ENCODE measurements at places on chromosomes 2 and 18.

- DNase-seq = no peak
These were observed 95.9 kb downstream of the NEB start for GRCh38 chr2:151638191-151638933.

DNA sequence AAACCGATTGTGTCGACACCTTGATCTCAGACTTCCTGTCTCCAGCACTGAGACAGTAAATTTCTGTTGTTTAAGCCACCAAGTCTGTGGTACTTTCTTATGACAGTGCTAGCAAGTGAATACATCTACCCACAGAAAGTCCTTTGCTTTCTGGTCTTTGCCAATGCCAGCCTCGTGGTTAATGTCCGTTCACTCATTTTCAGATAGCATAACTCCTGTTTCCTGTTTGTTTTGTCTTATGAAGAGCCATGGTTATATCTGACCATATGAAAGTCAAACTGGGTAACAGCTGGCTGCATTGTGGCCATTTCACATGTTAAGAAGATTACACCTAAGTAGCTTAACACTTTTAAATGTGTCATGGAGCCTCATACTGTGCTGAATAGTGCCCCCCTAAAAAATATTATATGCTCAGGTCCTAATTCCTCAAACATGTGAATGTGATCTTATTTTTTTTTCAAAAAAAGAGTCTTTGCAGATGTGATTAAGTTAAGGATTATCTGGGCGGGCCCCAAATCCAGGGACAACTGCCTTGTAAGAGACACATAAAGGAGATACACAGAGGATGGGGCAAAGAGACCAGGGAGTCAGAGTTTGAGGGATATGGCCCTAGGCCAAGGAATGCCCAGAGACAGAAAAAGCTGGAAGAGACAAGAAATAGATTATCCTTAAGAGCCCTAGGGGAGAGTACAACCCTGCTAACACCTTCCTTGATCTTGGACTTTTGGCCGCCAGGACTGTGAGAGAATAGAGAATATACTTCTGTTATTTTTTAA, 118.0 kb downstream of the KCNE4 start:
- DNase-seq = no peak

DNA sequence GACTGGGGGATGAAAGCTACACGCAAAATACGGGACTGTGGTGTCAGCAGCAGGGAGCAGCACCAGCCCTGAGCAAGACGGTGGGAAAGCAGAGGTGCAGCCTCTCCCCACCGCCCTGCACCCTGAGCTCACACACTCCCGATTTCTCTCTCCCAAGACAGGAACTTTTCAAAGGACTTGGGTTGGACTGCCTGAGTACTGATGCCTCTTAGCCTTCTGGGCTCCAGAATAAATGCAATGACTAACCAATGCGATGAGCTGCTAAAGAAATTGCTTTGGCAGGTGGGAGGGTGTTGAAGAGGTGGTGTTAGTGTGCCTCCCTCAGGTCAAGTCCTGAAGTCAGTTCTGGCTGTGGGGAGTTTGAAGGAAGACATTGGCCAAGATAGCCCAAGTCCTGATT, 9.6 kb downstream of the TRIM54 start:
- no peak for DNase-seq

DNA sequence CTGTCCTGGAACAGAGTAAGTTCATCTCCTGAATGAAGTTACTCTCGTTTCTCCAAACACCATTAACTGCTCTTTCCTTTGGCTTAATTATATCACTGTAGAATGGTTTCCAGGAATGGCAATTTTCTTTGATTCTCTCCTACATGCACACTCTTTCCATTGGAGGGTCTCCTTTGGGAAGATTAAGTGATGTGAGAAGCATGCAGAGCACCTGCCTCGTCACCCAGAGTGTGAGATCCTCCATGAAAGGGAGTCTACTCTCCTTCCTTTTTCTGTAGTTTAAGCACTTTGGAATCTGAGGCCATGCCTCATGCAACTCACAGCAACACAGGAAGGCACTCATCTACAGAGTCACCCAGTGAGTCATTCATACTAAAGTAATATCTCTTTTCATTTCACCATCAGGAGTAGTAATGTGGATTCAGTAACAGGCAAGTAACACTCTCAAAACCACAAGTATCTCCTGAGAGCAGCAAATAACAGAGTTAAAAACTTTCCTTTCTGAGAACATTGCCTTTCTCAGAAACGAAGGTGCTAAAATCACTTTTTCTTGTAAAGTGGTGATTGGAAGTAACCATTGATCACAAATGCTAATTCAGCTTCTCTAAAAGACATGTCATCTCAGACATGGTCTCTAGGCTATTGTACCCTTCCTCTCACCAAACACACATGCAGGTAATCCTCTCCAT, 52.8 kb upstream of the IL1RL1 start:
- no peak for DNase-seq

GRCh38 chr18:47501946-47502345, 250.5 kb upstream of the SKOR2 start:
- DNase-seq = no peak

- DNase-seq = no peak
These were observed 116.5 kb upstream of the FOSL2 start for GRCh38 chr2:28276076-28276618.

- DNase-seq = no peak
These were observed 157.1 kb downstream of the GALNT14 start for GRCh38 chr2:30981096-30981495.

DNA sequence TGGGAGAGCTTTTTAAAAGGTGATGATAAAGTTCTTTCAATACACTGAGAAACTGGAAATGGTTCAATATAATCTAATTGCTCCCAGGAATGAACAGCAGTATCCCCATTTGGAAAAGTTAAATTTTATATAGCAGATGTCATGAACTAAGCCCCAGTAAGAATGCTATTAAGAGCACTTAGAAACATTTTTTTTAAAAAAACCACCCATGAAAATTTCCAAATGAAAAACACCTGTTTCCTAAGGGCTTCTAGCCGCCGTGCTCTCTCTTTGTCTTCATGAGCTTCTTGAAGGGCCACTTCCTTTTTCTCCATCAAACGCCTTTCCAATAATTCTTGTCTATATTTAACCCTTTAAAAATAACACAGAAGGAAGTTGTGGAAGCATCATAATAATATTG, 77.0 kb downstream of the UPP2 start:
- DNase-seq = no peak

DNA sequence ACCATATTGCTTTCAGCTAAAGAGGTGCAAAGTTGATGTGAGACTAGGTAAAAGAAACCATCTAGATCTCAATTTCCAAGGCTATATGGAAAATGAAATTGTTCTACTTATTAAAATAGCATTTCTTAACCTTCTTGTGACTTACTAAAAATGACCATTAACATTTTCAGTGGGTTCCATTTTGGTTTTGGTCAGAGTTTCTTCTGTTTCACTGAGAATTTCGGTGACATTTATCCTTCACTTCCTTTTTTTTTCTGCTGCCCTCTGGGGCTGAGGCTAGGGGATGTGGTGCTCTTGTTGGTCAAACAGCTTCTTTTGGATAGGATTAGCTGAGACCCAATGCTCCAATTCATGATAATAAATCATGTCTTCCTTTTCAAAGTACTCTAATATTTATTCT, 44.3 kb upstream of the REL start:
- no peak for DNase-seq

- no peak for DNase-seq
These were observed 58.0 kb upstream of the TMEM178A start for GRCh38 chr2:39607538-39608262.

GRCh38 chr2:55585451-55586080, 31.9 kb downstream of the PPP4R3B start:
- no peak for DNase-seq

DNA sequence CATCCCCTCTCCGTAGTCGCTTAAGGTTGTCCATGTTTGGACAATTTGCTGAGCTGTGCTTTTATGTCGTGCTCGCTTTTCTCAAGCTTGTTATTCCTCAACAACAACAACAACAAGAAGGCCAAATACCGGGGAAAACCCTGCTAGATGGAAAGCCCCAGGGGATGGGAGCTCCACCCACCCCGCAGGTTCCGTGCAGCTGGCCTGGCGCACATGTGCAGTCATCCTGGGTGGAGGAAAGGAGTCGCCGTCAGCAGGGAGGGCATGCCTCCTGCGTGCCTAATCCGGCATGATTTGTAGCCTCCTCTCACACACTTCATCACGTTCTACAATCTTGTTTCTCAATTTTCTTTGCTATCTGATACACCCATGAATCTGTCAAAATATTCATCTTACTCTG, 87.4 kb upstream of the SALL3 start:
- no peak for DNase-seq

DNA sequence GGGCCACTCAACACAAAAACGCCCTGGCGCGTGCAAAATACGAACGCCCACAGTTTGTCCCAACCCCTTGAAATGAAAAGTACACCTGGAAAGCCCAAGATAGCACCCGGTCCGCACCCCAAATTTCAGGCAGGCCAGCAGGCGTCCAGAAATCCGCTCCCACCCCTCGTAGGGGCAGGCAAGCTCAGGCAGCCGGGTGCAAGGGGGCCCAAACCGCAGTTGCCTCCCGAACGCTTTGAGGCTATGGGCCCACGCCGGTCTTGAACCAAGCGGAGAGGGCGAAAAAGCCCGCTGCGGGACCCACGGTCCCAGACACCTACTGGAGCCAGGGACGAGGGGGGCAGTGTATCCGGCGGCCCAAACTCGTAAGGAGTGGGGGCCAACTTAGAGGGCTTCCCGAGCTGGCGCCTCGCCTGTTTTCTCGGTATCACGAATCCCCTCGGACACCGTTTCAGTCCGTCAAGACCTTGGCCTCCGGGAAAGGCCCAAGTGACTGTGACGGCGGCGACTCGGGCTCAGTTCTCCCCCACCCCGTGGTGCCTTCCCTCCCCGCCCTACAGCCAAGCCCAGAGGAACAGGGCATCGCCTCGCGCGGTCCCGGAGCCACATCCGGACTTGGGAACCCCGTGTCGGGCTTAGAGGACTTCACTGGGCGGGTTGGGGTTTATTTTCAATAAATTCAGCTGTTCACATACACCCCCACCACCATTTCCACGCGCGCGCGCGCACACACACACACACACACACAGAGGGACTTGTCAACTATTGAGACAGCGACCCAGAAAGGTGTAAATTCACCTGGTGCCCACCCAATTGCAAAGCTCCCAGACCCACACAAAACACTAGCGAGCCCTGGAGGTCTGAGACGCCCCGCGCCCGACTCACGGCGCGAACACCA, 6.2 kb upstream of the SATB2 start:
- no peak for DNase-seq

GRCh38 chr2:216505133-216506106, 6.8 kb downstream of the RPL37A start:
- DNase-seq = no peak

Data from progenitor cell of endocrine pancreas (in vitro differentiated cells).